Stimulated activated CD8-positive, alpha-beta memory T cell treated with anti-CD3 and anti-CD28 coated beads, Interleukin-4, amount 100 ng/mL, for 4 hours (primary cell): ENCODE measurements at places on chromosomes 7 and 10.
A peak's percentile ranks its signal among the peaks of the same experiment; 100 is the strongest.

GRCh38 chr7:18294411-18294810 is 201.1 kb upstream of the HDAC9 start:
- no peak for DNase-seq

- no peak for DNase-seq
These were observed 47.7 kb upstream of the ZNF92 start for GRCh38 chr7:65325793-65326432.

- DNase-seq = no peak
These were observed 135.5 kb downstream of the SLIT1 start for GRCh38 chr10:97050205-97050745.

- no peak for DNase-seq
These were observed 33.0 kb upstream of the PPP1R3C start for GRCh38 chr10:91665842-91666241.

GRCh38 chr7:84948634-84949033 is 238.2 kb downstream of the SEMA3D start:
- no peak for DNase-seq

- no peak for DNase-seq
These were observed 16.8 kb downstream of the HK1 start for GRCh38 chr10:69295027-69295636.

DNA sequence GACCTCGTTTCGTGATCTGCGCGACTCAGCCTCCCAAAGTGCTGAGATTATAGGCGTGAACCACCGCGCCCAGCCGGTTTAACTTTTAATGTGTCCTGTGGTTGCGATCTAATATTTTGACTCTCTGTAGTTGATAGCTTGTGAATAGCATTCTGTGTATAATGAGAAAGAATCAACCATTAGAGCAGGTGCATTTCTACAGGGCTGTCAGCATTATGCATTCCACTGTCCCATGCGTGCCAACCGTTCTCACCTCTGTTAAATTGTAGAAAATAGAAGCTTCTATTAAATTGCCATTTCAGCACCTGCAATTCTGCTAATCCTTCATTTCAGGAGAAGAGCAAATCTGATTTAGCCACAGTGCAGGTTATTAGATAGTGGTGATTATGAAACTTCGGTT is 61.7 kb downstream of the VIM start:
- no peak for DNase-seq

DNA sequence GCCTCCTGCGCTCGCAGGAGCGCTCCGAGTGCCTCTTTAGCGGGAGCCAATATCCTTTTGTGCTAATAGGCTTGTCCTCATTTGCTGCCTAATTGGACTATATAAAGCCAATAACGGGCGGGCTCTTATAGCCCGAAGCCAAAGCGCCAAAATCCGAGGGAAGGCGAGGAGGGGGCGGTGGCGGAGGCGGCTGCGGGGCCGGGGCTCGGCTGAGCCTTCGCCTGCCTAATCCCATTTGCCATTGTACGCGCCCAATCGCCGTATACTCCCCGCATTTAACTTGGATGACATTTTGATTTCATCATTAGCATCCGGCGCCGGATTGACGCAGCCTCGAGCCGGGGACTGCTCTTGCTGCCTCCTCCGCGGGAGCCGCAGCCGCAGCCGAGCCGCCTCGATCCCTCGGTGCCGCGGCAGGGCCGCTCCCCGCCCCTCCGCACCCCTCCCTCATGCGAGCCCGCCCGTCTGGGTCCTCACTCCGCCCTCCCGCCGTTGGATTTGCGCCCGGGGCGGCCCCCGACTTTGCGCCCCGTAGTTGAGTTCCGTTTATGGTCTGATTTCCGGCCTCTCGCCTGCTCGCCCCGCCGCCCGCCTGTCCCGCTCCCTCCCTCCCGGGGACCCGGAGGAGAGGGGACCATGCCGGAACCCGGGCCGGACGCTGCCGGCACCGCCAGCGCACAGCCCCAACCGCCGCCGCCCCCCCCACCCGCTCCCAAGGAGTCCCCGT is at the start of gene HMX3:
Gene HMX3 (plus strand): TSS at position 556 of the 727 bp plus-strand sequence. CDS start 81 bp downstream, at position 637.
- DNase-seq = no peak

DNA sequence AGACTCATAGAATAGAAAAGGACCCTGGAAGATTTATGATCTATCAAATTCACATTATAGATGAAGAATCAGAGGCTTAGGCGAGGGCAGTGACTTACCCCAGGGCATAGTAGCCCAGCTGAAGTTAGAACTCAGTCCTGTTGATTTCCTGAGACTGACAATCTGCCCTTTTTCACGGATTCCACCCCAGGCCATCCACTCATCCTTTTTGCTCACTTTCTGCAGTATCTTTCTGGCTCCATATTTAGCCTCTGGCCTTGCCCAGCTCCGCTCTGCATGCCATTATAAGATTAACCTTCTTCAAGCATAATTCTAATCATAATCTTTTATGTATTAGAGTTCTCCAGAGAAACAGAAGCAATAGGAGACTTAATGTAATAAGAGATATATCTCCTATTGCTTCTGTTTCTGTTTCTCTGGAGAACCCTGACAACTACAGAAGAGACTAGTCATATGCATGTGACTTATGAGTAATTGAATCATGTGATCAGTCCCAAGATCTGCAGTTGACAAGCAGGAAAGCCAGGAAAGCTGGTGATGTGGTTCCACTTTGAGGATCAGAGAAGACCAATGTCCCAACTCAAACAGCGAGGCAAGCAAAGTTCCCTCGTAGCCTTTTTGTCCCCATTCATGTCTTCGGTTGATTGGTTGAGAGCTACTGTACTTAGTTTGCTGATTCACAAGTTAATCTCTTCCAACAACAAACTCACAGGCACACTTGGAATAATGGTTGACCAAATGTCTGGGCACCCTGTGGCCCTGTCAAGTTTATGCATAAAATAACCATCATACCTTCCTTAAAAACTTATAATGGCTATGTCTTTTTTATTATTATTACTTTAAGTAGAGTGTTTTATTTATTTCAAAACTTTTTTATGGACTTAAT is 412.1 kb downstream of the SUGCT start:
- DNase-seq = no peak

GRCh38 chr7:34718867-34719266 is 60.8 kb downstream of the NPSR1 start:
- DNase-seq = no peak

DNA sequence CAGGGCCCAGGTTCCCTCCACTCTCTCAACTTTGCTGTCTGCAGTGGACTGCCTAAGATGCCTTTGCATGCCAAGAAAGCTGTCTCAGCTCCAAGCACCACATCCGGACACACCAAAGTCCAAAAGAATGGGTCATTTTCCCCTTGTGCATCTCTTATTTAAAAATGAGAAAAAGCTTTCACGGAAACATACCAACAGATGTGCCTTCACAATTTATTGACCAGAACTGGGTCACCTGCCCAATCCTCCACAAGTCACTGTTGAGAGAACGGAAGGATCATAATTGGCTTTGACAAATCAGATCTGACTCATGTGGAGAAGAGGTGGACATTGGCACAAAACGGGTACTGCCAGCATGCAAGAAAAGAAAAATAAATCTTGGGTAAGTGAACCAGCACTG is 258.3 kb downstream of the SNX13 start:
- no peak for DNase-seq

DNA sequence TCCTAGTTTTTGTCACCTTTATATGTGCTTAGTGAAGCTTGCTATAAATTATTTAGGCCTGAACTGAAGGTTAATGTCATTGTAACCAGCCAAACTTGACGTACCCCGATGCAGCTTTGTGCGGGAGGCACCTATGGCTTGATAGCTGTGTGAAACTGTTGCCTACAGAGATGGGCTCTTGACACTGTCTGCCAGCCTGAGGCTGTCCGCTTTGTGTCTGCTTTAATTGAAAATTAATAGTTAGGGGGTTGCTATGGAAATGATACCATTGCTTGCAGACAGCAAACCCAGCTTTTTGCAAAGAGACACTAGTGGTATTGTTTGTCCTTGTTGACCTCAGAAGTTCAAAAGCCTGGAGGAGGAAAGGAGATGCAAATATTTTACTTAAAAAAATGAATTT is 2.1 kb upstream of the FOXP2 start:
- DNase-seq = no peak

- peak; percentile 1 for DNase-seq
These were observed 44.5 kb upstream of the ACBD5 start for GRCh38 chr10:27285093-27285492.

- no peak for DNase-seq
These were observed 159.4 kb upstream of the NAMPT start for GRCh38 chr7:106444068-106444655.

GRCh38 chr7:22725585-22725984 is 1.4 kb upstream of the IL6 start:
- no peak for DNase-seq
